ENCODE measurements at places on chromosomes 1 and 21.

DNA sequence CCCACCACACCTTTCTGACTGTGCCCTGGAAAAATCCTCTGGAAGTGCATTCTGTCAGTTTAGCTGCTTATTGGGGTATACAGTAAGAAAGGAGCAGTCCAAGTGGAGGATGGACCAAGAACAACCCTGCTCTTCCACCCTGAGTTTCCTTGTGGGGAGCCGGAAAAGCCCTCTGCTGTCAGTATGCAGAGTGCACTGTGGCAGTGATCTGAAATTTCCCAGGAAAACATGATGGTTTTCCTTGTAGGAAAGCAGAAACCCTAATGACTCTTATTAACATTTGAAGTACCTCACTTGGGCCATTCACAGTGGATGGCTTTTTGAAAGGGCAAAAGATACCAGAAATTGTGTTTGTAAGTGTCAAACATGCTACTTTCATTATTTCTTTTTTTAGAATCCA is 20.5 kb downstream of the ELAVL4 start:
- DNase-seq: no peak

- DNase-seq: no peak
Observed at GRCh38 chr1:67850611-67851075, 17.4 kb upstream of the GNG12 start.

GRCh38 chr1:33342041-33342723 is 21.3 kb upstream of the A3GALT2 start:
- no peak for DNase-seq

DNA sequence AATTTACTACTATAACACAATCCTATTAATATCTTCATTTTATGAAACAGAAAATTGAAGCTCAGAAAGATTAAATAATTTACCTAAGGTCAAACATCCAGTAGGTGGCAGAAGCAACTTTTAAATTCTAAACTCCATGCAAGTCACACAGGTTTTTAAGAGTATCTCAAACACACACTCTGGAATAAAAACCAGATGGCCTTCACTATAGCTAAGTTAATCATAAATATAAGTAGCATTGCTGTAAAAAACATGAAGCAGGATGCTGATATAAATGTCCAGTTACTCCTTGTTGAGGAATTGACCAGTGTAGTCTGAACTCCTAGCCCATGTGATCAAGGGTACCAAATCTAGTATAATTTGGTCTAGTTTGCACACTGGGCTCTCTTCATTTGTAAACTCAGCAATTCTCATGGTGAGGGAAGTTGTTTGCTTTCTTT is 9.4 kb upstream of the FMO3 start:
- peak; percentile 8 for DNase-seq

DNA sequence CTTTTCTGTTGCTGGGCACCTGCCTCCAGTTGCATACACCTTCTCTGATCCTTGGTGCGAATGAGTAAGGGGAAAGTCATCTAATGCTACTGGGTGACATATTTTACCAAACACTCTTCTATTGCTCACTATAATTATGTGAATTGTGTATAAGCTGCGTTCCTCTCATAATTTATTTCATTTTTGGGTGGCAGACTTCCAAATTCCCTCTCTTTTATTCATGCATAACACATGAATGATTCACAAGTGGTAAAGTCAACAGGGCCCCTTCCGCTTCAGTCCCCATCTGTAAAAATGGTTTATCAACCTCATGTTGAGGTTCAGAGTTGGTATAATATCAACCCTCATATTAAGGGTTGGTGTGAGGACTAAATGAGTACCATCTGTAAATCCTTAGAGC is 3.2 kb upstream of the QSOX1 start:
- DNase-seq: no peak

All from urinary bladder (tissue), 4 donors.